ENCODE measurements at places on chromosomes 11 and 22.

DNA sequence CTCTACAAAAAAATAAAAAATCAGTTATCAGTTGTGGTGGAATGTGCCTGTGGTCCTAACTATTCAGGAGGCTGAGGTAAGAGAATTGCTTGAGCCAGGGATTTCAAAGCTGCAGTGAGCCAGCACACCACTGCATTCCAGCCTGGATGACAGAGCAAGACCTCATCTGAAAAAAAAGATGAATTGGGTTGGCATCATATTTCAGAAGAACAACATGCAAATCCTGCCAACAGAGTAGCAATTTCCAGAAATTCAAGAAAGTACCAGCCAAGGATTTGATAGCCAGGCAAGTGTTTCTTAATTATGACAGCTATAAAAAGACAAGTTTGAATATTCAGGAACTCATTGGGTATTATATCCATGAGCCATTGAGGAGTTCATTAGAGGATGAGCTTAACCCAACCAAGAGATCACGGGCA, 75.2 kb downstream of the USP47 start:
- DNase-seq: no peak

DNA sequence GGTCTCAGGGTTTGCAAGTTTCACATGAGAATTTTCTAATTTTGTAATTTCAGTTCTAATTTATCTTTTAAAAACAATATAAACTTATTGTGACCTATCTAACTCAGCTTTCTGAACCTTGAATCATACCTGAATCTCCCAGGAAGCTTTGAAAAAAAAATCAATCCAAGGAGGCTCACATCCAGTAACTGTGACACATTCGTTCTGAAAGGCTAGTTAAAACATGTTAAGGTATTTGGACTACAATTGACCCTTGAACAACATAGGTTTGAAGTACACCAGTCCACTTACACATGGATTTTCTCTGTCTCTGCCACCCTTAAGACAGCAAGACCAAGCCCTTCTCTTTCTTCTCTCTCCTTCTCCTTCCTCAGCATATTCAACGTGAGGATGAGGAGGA, 40.0 kb downstream of the DDI1 start:
- DNase-seq: no peak

DNA sequence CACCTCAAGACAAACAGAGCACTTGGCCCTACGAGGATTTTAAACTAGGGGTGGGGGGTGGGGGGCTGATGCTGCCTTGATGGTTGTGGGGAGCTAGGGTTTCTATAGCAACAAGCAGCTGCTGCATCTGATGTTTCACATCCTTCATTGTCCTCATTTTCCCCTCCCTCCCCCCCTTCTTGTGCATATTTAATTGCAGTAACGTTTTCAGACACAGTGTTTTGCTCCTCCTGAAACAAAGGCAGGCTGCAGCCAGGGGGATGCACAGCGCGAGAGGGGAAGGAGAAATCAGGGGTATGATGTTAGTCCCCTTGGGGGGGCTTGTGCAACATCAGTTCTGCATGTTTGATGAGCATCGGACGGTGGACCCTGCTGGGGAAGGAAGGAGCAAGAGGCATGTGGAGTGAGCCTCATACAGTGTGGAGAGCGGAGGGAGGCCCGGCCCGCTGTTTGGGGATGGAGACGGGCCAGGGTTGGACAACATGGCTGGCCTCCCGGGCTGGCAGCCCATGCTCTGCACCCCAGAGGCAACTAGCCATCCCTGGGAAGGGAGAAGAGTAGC, 208.3 kb downstream of the CEP164 start:
- DNase-seq: peak; percentile 94

GRCh38 chr11:16402654-16403447, 46.5 kb upstream of the SOX6 start:
- DNase-seq: peak; percentile 77

- DNase-seq: peak; percentile 67
These were observed 10.8 kb downstream of the BLID start for GRCh38 chr11:122105044-122105758.

DNA sequence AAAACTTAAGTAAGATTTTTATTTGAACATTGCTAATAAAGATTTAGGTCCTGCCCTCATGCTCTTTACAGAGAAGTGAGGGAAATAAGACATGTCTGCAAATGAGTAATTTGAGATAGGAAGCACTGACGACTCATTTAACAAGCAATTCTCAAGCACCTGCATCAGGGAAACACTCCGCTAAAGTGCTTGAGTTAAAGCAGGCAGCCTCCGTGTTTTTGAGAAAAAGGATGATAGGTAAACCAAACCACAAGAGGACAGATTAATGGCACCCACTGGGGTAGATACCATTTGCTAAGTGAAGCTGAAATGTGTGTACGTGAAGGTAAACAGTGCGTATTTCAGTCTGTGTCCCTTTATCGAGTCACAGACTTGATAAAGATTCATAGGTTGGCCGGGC, 184.6 kb upstream of the CARD18 start:
- DNase-seq: peak; percentile 6

DNA sequence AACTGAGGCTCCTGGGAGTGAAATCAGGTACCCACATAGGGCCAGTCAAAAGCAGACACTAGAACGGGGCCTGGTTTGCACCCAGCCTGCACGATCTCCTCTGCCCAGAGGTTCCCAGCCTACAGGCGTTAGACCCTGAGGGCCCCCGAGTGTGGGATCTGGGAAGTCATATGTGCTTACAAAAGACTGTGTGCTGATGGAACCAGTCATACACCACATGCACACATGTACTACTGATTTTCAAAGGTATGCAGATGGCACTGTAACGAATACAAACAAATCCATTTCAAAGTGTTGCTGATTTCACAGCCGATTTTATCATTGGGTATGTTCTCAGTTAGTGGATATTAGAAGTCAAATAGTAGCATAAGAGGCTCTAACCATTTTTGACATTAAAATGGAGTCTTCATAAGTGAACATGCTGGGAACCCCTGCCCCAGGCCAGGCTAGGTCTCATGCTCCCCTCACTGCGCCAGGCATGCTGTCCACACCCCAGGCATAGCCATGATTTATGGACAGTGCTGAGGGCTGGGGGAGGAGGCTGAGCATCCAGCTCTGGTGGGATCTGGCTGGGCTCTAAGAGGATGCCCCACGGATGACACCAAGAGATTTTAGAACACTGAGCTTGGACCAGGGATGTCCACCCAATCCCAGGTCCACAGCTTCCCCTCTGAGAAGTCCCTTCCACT, 38.6 kb upstream of the LRRC32 start:
- DNase-seq: no peak

- DNase-seq: no peak
These were observed 43.8 kb downstream of the TRIOBP start for GRCh38 chr22:37740455-37741311.

GRCh38 chr22:47202819-47203553, 440.5 kb downstream of the TBC1D22A start:
- no peak for DNase-seq

GRCh38 chr11:17535488-17535887, 8.7 kb downstream of the USH1C start:
- DNase-seq: no peak

- DNase-seq: no peak
These were observed 12.2 kb upstream of the VPS37C start for GRCh38 chr11:61173456-61173855.

DNA sequence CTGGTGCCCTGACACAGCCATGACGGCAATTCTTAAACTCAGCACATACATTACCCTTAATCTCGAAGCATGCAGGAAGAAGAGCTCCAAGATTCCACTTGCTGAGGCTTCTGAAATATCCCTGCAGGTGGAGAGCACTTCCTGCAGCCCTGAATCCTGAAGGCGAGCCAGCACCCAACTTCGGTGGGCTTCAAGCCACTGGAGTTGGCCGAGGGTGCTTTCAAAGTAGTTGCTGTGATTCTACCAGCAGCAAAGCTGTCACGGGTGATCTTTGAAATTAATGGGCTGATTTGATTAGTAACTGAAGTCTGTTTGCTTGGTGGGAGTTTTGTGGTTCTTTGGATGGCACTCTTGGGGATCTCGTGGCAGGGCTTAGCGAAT, 9.0 kb upstream of the FTH1 start:
- no peak for DNase-seq

GRCh38 chr11:105156720-105157119, 17.2 kb upstream of the CARD18 start:
- no peak for DNase-seq

DNA sequence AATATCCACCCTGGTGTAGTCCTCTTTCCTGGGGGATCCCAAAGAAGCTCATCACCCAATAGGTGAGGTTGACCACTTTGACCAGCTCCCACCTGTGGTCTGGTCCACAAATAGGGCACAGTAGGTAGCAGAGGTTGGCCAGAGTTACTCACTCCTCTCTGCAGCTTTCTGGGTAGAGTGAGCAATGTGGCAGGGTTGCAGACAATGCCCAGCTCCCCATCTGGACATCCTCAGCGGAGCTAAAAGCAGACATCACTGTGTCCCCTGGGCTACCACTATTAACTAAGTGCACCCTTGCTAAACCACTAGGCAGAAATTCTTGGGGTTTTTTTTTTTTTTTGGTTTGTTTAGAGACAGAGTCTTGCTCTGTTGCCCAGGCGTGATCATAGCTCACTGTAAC, 48.4 kb upstream of the TP53I11 start:
- no peak for DNase-seq

- DNase-seq: no peak
These were observed 53.2 kb downstream of the NAT10 start for GRCh38 chr11:34158661-34159060.
